Body of pancreas (tissue), 4 donors: ENCODE measurements at places on chromosomes 13 and 19.

GRCh38 chr13:102089177-102089576, 312.7 kb downstream of the FGF14 start:
- DNase-seq = no peak
- no peak overlapping the region for H3K4me3 ChIP-seq
- H3K4me1 ChIP-seq = no peaks in the 10 kb centered on the region
- no peak overlapping the region for H3K27ac ChIP-seq

GRCh38 chr19:11180346-11180745, 17.0 kb downstream of the KANK2 start:
- no peaks in the 10 kb centered on the region for H3K27me3 ChIP-seq
- no peak overlapping the region for H3K4me3 ChIP-seq
- no peaks in the 10 kb centered on the region for H3K36me3 ChIP-seq
- no peak overlapping the region for H3K27ac ChIP-seq
- peaks cover 22% of the 10 kb centered on the region for H3K4me1 ChIP-seq

DNA sequence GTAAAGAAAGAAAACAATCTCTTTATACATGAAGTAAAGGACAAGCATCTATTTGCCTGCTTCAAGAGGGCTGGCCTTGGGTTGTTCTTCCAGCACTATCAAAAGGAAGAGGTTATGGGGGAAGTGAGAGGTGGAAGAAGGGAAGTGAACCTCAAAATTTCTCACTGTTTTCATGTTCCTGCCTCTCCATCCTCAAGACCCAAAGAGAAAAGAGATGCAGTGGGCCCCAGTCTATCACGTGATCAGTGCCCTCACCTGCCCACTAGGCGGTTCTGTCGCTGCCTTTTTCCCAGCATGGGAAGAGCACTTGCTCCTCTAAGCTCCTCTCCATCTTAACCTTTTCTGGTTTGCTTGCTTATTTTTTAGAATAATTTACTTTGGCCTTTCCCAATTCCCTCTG, 6.2 kb upstream of the USP12 start:
- no peak for DNase-seq
- no peaks in the 10 kb centered on the region for H3K27me3 ChIP-seq
- peaks cover 3% of the 10 kb centered on the region for H3K4me1 ChIP-seq
- H3K36me3 ChIP-seq = no peaks in the 10 kb centered on the region
- no peak overlapping the region for H3K27ac ChIP-seq
- H3K4me3 ChIP-seq = no peak overlapping the region

- H3K4me3 ChIP-seq = no peak overlapping the region
- no peaks in the 10 kb centered on the region for H3K36me3 ChIP-seq
- no peaks in the 10 kb centered on the region for H3K4me1 ChIP-seq
- H3K27ac ChIP-seq = no peak overlapping the region
These were observed 328.7 kb upstream of the EDNRB start for GRCh38 chr13:78247362-78247761.

DNA sequence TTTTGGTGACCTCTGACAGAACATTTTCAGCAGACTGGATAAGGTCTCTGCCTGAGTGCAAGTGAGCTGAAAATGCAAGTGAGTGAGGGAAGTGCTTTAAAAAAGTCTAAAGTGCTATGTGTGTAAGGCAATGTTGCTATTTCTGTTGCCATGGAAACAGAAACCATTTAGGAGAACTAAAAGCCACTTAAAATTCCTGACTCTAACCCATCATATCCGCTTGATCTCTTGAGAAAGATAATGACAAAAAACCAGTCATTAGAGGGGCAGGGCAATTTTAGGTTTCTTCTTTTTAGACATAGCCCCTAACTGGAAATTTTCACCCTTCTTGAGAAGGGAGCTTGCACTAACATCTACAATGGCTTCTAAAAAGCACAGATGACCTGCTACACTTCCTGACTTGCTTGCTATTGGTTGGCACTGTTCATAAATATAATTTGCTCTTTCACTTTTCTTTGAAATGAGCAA, at the start of gene CYSLTR2:
TSS of gene CYSLTR2 (plus strand) at position 458 of the 468 bp plus-strand sequence. CDS start 52,889 bp downstream, outside the sequence.
- no peak within 1 kb of the TSS for H3K27ac ChIP-seq
- H3K36me3 ChIP-seq = no peaks in the 10 kb centered on the region
- H3K4me1 ChIP-seq = peaks cover 9% of the 10 kb centered on the region
- no peak within 1 kb of the TSS for H3K4me3 ChIP-seq

- no peak overlapping the region for H3K4me3 ChIP-seq
- peak; percentile 64 for DNase-seq
- H3K27ac ChIP-seq = no peak overlapping the region
- peaks cover 28% of the 10 kb centered on the region for H3K4me1 ChIP-seq
- no peaks in the 10 kb centered on the region for H3K36me3 ChIP-seq
- no peaks in the 10 kb centered on the region for H3K27me3 ChIP-seq
These were observed 2.1 kb downstream of the CILP2 start for GRCh38 chr19:19540064-19540714.

- no peaks in the 10 kb centered on the region for H3K4me1 ChIP-seq
- DNase-seq = no peak
- H3K36me3 ChIP-seq = no peaks in the 10 kb centered on the region
- H3K4me3 ChIP-seq = no peak overlapping the region
- H3K27ac ChIP-seq = no peak overlapping the region
- H3K27me3 ChIP-seq = no peaks in the 10 kb centered on the region
These were observed 715.1 kb downstream of the UQCRFS1 start for GRCh38 chr19:28497887-28498286.

- no peaks in the 10 kb centered on the region for H3K36me3 ChIP-seq
- no peak overlapping the region for H3K4me3 ChIP-seq
- H3K27ac ChIP-seq = no peak overlapping the region
- no peaks in the 10 kb centered on the region for H3K4me1 ChIP-seq
- no peaks in the 10 kb centered on the region for H3K27me3 ChIP-seq
These were observed 9.8 kb downstream of the PNMA8A start for GRCh38 chr19:46461537-46461936.

DNA sequence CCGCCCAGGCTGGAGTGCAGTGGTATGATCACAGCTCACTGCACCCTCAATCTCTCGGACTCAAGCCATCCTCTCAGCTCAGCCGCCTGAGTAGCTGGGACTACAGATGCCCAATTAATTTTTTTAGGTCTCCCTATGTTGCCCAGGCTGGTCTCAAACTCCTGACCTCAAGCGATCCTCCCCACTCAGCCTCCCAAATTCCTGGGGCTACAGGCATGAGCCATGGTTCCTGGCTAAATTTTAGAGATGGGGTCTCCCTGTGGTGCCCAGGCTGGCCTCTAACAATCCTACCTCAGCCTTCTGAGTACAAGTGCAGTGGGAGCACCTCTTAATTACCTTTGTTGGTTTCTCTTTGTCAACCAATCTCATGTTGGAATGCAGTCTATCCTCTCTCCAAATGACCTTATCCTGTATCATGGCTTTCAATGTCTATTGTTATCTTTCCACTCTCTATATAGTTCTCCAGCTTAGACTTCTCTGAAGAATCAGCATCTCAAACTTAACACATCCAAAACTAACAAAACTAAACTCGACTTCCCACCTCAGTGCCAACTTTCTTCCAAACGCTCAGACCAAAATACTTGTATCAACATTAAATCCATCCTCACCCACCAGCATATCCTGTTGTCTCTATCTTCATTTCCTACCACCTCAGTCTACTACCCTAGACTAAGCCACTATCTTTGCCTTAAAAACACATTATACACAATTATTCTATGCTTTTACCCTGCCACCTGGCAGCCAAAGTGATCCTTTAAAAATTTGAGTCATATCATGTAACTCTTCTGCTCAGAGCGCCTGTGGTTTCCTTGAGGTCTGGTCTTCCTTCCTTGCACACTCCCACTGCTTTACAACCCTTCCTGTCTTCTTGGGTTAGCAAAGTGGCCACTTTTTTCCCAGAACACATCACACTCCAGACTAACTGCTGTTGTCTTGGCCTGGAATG, 6.7 kb downstream of the TPT1 start:
- H3K36me3 ChIP-seq = peaks cover 13% of the 10 kb centered on the region
- no peak overlapping the region for H3K4me3 ChIP-seq
- peaks cover 40% of the 10 kb centered on the region for H3K4me1 ChIP-seq
- H3K27ac ChIP-seq = no peak overlapping the region

DNA sequence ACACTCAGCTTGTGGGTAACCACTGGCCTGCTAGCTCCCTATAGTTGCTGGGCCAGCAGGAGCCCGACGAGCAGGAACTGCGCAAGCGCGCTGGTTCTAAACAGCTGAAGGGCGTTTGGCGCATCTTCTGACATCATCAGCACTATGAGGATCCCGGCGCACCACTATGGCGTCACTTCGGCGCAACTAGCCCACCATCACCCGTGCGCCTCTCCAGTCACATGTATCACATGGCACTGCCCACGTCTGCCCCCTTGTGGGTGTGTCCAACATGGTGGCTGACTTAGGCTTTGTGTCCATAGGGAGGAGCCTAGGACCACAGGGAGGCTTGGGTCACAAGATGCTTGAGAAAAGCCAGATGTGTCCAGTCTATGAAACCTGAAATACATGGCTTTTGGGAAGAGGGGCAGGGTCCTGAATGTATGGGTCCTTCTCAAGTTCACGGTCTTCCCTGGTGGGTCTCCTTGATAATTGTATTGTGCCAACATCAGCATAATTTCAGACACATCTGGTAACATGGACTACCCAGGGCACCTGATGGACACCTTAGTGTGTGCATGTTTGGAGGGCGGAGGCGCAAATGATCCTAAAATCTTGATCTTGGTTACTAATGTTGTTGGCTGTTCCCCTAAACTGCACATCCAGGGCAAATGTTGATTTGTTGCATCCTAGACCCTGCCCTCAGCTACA, 18.0 kb downstream of the KLK4 start:
- H3K27me3 ChIP-seq = no peaks in the 10 kb centered on the region
- no peak for DNase-seq
- H3K4me3 ChIP-seq = no peak overlapping the region
- no peaks in the 10 kb centered on the region for H3K4me1 ChIP-seq

- H3K27ac ChIP-seq = no peak overlapping the region
- no peaks in the 10 kb centered on the region for H3K27me3 ChIP-seq
- no peaks in the 10 kb centered on the region for H3K4me1 ChIP-seq
- no peak overlapping the region for H3K4me3 ChIP-seq
These were observed 66.7 kb downstream of the LHFPL6 start for GRCh38 chr13:39536274-39536673.

DNA sequence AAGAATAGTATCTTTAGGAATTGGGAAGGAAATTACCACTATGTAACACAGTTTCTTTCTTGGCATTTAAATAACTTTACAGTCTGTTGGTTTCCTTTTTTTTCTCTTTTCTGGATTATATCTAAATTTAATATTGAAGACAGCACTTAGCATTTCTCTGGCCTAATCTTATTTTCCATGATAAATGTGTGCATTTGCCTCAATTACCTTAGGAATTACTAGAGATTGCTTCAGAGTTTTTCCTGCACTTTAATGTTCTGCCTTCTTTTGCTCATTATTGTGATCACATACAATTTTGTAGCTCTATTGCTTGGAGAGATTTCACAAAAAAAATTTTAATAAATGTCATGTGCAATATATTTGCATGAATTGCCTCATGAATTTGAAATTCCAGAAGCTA, 25.1 kb downstream of the DCT start:
- no peak for DNase-seq
- H3K4me3 ChIP-seq = no peak overlapping the region
- no peaks in the 10 kb centered on the region for H3K4me1 ChIP-seq
- H3K27me3 ChIP-seq = no peaks in the 10 kb centered on the region
- no peak overlapping the region for H3K27ac ChIP-seq
- no peaks in the 10 kb centered on the region for H3K36me3 ChIP-seq

DNA sequence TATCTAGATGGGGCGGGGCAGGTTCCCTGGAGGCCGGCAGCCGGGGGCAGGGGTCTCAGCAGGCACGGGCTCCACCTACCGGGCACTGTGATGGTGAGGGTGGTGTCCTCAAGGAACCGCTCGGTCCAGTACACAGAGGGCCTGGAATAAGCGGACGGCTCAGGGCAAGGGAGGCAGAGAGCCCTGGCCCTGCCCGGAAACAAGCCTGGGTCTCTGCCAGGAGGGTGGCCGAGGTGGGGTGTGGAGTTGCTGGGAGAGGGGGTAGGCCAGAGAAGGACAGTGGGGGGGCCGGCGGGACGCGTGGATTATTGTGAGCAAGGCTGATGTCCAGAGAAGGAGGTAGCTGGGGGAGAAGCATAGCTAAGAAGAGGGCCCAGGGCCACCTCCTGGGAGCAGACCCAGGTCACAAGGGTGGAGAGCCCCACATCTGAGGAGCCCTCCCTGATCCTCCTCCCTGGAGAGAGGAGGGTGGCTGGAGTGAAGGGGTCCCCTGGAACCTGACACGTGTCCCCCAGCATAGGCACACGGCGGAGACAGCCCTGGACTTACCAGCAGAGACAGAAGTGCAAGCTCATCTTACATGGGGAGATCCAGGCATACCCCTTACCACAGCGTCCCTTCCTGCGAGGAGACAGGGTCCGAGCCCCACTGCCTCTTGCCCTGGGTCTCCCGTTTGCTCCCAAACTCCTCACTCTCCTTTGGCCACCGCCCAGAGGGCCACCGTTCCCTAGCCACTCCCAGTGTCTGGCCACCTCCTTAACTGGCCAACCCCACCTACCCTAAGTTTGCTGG, 29.0 kb upstream of the MIER2 start:
- no peaks in the 10 kb centered on the region for H3K4me1 ChIP-seq
- H3K27ac ChIP-seq = no peak overlapping the region
- H3K27me3 ChIP-seq = no peaks in the 10 kb centered on the region
- DNase-seq = no peak

DNA sequence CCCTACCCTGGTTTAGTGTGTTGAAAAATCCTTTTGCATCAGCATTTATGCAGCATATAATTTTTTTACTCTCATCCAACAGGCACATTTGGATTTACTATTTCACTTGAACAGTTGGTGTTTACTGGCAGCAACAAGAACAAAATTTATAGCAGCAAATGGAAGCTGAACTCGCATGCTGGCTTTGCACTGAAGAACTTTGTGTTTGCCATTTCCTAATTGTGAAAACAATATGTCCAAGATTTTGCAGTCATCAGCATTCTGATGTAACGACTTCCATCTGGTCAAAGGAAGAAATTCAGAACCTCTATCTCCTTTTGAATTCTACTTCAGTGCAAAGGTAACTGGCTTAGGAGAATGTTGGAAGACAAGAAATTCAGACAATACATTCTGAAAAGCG, 131.0 kb downstream of the DLEU7 start:
- H3K27ac ChIP-seq = no peak overlapping the region
- H3K27me3 ChIP-seq = no peaks in the 10 kb centered on the region
- no peak overlapping the region for H3K4me3 ChIP-seq
- no peak for DNase-seq
- no peaks in the 10 kb centered on the region for H3K36me3 ChIP-seq
- no peaks in the 10 kb centered on the region for H3K4me1 ChIP-seq

GRCh38 chr13:101058841-101059240, 357.5 kb downstream of the NALCN start:
- no peak for DNase-seq
- H3K36me3 ChIP-seq = no peaks in the 10 kb centered on the region
- H3K27me3 ChIP-seq = no peaks in the 10 kb centered on the region
- H3K4me3 ChIP-seq = no peak overlapping the region
- H3K4me1 ChIP-seq = peaks cover 2% of the 10 kb centered on the region
- H3K27ac ChIP-seq = no peak overlapping the region

GRCh38 chr19:5953680-5954213, 24.2 kb downstream of the RANBP3 start:
- H3K27me3 ChIP-seq = no peaks in the 10 kb centered on the region
- no peak overlapping the region for H3K4me3 ChIP-seq
- DNase-seq = no peak
- H3K4me1 ChIP-seq = peaks cover 77% of the 10 kb centered on the region
- H3K36me3 ChIP-seq = no peaks in the 10 kb centered on the region

GRCh38 chr13:44013758-44014291, 134.1 kb downstream of the LACC1 start:
- no peak for DNase-seq
- peaks cover 4% of the 10 kb centered on the region for H3K4me1 ChIP-seq
- H3K27me3 ChIP-seq = no peaks in the 10 kb centered on the region
- H3K27ac ChIP-seq = no peak overlapping the region
- no peaks in the 10 kb centered on the region for H3K36me3 ChIP-seq
- no peak overlapping the region for H3K4me3 ChIP-seq

GRCh38 chr13:35716186-35716585, 239.7 kb upstream of the MAB21L1 start:
- H3K27ac ChIP-seq = no peak overlapping the region
- no peak for DNase-seq
- H3K4me3 ChIP-seq = no peak overlapping the region
- H3K27me3 ChIP-seq = no peaks in the 10 kb centered on the region
- peaks cover 8% of the 10 kb centered on the region for H3K4me1 ChIP-seq
